ENCODE measurements at places on chromosomes 13 and 19. TPM values are rescaled to one million over a fixed set of nuclear protein-coding genes. Genes with fewer than 3 reads are reported as not detected.

GRCh38 chr13:57653229-57653989 is 21.9 kb downstream of the PCDH17 start:
- no peak for DNase-seq

GRCh38 chr19:10891405-10892086 is 20.2 kb downstream of the CARM1 start:
- DNase-seq, result peak; percentile 42

UQCRFS1 gene
- total RNA-seq, result 31.8 TPM

ZNF816 gene
- total RNA-seq, result 9.8 TPM

DGKH gene
- total RNA-seq, result 8.7 TPM

LHFPL6 gene
- total RNA-seq, result 112 TPM

NXNL1 gene
- not detected for total RNA-seq

DNA sequence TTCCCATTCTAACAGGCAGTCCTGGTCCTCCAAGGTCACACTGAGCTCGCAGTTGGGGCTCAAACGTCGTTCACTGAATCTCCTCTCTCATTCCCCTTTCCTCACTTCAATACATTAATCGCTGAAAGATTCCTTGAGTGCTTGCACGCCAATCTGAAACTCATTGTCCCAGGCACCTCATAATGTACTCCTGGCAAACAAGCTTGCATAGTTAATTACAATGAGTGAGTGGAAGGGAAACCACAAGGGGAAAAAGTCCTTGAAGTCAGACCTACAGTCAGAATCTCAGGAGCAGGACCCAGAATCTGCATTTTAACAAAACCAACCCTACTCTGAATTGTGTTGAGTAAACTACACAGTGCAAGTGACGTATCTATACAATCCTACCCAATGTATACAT is 86.9 kb downstream of the CRYL1 start:
- DNase-seq, result peak; percentile 48

SIGLEC9 gene
- total RNA-seq, result not detected

DNA sequence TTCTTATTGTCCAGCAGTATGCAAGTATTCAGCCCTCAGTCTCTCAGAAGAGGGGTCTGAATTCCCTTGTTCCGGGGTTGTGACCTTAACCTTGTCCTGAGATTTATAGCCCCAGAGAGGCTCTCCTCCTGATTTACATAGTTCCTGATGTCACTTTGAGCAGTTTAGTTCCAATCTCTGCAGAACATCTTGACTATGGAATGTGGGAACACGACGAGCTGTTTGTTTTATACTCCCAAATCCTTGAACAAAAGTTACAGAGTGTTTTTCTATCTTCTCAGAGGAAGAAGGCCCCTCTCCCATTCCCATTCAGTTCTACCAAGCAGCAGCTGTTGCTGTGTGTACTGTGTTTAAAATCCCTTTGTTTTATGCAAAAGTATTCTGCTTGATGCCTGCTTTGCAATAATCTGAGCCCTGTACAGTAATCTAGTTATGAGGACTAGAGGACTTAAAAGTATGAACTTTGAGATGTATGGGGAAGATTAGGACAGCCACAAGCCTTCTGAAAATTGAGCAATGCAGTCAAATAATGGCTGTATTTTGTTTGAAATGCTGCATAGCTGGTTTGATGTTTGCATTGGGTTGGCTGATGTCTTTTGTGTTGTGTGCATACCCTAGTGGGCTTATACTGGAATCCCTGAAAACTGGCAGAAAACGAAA is 74.7 kb downstream of the KL start:
- DNase-seq, result no peak

GRCh38 chr13:65488606-65489005 is 1741.5 kb downstream of the PCDH9 start:
- no peak for DNase-seq
